ENCODE measurements at places on chromosomes 7 and 10.
A peak's percentile ranks its signal among the peaks of the same experiment; 100 is the strongest.

- no peak for DNase-seq
Measured at GRCh38 chr10:103584216-103585010, 90.9 kb downstream of the NEURL1 start.

GRCh38 chr7:150787321-150788281 is 12.6 kb downstream of the TMEM176B start:
- peak; percentile 45 for DNase-seq

- no peak for DNase-seq
Measured at GRCh38 chr10:84008878-84009277, 130.4 kb upstream of the GHITM start.

- DNase-seq, result no peak
Measured at GRCh38 chr10:122341141-122341810, 33.2 kb upstream of the PLEKHA1 start.

GRCh38 chr7:40793132-40793531 is 658.3 kb downstream of the SUGCT start:
- no peak for DNase-seq

DNA sequence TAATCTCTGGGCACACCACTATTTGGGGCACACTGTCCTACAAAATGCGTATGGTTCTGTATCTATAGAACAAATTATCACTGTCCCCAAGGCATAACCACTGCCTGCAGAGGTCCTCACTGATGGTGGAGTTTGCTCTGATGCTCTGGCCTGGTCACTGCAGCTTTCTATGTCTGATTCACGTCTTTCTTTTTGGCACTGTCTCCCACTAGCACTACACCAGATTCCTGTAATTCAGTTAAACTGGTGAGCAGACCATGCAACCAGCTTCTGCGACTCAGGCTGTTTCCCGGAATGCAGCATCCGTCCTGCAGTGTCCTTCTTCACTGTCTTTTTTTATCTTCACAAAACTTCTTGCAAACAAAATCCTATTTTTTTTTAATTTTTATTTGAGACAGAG is 112.8 kb downstream of the KLF6 start:
- DNase-seq, result no peak

DNA sequence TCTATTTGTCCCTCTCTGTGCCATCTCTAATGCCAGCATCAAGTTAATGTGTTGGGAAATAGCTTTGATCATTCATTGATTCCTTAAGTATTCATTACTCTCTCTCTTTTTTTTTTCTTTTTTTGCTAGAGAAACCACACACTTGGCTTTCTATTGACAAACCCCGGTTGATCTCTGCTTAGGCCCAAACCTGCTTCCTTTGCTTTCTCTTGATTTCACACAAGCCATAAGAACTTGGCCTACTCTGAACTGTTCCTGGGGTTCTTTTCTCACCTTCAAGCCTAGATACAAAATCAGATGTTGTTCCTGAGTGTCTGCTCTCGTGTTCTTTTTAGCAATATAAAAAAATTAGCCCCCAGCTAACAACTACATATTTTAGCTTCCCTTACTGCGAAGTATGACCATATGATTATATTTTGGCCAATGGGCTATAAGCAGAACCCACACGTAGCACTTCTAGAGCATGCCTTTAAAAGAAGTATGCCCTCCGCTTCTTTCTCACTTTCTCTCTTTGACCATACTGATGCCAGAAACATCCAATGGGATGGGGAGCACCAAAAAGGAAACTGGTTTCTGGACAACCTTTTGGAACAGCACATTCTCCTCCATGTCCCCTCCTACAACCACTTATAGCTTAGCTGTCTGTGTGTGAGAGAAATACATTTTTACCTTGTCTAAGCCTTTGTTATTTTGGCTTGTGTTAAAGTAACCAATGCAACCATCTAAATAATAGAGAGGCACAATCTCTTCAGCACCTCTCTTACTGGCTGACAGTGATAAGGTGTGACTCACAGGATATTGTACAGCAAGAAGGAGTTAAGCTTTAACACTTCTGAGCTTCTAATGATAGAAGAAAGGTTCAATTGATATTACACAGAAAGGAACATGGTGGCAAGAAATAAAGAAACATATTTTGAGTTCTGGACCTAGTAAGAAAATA is 96.6 kb upstream of the LRRN3 start:
- DNase-seq, result no peak
